ENCODE measurements at places on chromosomes 7 and 10.

GRCh38 chr10:84243759-84244158 is 1.1 kb upstream of the RGR start:
- DNase-seq = no peak

DNA sequence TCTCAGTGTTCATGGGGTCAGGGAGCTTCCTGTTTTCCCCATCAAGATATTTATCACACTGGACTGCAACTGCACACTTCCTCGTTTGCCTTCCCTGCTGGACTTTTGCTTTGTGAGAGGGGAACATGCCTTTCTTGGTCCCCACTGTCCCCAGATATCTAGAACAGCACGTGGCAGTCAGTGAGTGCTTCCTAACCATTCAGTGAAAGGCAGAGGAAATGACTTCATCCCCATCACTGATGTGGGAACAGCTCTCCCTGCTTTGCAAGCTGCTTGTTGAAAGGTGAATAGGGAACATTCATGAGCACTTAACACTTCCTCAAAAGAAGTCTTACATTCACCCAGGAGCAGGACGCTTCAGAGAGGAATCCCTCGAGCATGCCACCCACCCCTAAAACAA is 135.4 kb downstream of the MYOF start:
- DNase-seq = no peak

- DNase-seq = no peak
These were observed 142.5 kb upstream of the TNS3 start for GRCh38 chr7:47724335-47724982.

- DNase-seq = no peak
These were observed 111.8 kb upstream of the FEZF1 start for GRCh38 chr7:122416336-122416735.

- no peak for DNase-seq
These were observed 990.3 kb downstream of the KCNMA1 start for GRCh38 chr10:76647301-76647700.

DNA sequence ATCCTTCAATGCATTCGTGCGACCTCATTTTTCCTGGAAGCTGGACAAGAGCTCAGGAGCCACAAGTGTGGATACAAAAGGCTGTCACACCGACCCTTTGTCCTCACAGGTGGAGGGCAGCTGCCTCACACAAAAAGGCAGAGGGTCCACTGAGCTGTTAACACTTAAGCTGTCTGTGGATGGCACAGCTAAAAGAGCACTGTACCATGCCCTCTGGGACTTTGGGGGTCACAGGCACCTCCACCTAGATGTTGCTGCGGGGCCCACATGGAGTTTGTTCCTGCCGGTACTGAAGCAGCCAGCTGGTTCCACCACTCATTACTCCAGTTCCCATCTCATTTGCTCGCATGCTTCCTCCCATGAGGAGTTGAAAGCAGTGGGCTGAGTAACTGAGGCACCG is 57.0 kb downstream of the STRA8 start:
- DNase-seq = no peak

GRCh38 chr10:77907900-77908717 is 18.4 kb downstream of the DLG5 start:
- DNase-seq = no peak

DNA sequence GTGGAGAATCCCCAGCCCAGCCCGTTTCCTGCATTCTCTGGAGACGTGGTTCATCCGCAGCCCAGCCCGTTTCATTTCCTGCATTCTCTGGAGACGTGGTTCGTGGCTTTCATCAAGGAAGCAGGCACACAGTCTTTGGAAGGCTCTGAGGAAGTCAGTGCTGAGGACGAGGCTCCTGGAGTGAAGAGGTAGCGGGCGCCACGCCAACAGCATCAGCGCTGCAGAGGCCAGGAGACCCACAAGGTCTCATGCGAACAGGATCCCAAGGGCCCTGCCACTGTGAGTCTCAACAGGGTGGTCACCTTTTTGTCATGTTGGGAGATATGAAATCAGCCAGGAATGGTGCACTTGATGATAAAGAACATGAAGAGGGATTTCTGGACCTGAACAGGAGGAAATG is 12.4 kb upstream of the TCERG1L start:
- DNase-seq = no peak

Measured in T1000 (cell line).